T-helper 9 cell (primary cell): ENCODE measurements at places on chromosomes 2 and 18.
A peak's percentile ranks its signal among the peaks of the same experiment; 100 is the strongest.

DNA sequence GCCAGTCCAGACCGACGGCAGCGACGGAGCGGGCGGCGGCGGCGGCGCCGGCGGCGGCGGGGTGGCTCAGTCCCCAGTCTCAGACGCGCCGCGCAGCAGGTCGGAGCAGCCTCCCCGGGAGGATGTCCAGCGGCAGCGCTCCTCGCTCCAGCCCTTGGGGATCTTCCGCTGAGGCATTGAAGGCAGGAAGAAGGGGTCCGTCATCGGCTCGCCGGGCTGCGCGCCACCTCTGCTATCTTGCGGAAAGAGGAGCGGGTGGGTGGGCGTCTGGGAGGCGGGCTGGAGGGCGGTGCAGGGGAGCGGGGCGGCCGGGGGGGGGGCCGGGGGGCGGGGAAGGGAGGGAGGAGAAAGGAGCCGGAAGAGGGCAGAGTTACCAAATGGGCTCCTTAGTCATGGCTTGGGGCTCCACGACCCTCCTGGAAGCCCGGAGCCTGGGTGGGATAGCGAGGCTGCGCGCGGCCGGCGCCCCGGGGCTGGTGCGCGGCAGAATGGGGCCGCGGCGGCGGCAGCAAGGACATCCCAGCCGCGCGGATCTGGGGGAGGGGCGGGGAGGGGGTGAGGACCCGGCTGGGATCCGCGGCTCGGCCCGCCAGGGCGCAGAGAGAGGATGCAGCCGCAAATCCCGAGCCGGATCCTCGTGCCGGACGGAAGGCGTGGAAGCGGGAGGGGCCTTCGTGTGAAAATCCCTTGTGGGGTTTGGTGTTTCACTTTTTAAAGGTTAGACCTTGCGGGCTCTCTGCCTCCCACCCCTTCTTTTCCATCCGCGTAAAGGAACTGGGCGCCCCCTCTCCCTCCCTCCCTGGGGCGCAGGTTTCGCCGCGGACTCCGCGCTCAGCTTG lies at the start of gene NETO1:
Gene NETO1 (minus strand): TSS at position 242 of the 839 bp plus-strand sequence. CDS start 696 bp downstream, outside the sequence.
- DNase-seq = no peak

- peak; percentile 37 for DNase-seq
Observed at GRCh38 chr2:38959938-38960608, 70.4 kb downstream of the ARHGEF33 start.

DNA sequence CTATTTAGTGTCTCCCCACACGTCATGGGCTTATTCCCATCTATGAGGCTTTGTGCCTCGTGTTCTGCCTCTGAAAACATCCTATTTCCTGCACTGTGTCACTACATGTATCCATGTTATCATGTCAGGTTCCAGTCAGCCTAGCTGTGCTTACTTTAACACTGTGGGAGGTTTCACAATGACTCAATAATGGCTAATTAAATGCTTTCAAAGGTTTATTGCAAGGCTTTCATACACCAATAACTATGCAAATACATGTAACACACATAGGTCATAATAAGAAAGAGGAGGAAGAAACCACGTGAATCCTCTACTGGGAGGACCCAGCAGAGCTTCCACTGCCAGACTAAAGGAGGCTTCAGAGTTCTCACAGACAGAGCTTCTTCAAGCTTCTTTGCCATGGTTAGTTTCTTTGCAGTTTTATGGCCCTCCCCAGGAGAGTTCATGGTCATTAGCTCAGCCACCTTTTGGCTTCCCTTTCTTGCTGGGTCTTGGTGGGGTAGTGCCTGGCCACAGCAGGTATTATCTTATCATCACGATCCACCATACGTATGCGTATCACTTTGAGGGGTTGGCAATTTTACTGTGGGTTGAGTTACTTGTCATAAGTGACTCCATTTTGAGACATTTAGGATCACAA lies 5.1 kb upstream of the COLEC12 start:
- no peak for DNase-seq

DNA sequence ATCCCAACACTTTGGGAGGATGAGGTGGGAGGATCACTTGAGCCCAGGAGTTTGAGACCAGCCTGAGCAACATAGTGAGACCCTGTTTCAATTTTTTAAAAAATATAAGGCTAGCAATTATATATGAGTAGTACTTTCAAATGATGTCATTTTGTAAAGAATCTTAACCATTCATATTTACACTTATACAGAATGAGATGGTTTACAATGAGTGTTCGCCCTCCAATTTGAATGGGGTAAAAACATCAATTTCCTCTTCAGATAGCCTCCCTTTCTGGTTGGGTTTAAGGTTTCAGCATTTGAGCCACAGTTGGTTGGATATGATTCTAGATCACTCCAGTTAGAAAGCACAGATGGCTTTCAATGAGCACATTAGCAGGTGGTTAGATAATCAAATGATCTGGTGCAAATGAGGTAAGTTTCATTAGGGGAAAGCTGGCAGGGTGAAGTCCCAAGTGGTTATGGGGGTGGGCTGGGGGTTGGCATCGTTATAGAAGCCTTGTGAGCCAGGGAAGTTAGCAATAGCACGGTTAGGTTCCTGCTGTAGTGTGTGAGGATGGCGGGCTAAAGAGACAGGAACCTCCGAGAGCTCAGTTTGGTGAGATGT lies 63.9 kb downstream of the TRPM8 start:
- DNase-seq = no peak

- no peak for DNase-seq
Observed at GRCh38 chr18:76948345-76948744, 126.0 kb downstream of the ZNF236 start.

DNA sequence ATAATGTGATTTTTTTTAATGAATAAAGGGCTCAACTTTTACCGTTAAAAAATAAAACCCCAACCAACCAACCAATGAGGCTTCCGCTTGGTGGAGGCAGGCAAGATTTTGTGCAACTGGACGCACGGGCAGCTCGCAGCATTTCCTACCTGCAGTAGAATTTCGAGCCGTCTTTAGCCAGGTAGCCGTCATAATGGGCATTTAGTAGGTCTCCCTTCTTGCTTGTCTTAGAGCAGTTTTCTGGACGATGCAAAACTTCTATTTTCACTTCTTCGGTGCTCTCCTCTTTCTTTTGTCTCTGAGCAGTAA lies 316 bp downstream of the FKBP7 start:
- no peak for DNase-seq

- DNase-seq = no peak
Observed at GRCh38 chr2:121058852-121059558, 226.0 kb downstream of the TFCP2L1 start.

DNA sequence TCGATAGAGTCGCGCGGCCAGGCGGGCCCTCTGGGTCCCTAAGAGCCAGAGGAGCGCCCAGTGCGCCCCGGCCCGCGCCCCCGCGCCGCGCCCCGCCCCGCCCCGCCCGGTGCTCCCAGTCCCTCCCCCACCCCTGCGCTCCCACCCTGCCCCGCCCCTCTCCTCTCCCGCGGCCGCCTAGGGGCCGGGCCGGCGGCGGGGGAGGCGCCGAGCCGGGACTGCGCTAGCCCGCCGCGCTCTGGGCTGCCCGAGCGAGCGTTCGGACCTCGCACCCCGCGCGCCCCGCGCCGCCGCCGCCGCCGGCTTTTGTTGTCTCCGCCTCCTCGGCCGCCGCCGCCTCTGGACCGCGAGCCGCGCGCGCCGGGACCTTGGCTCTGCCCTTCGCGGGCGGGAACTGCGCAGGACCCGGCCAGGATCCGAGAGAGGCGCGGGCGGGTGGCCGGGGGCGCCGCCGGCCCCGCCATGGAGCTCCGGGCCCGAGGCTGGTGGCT lies at the start of gene GPC1:
Gene GPC1 (plus strand): TSS at position 207 of the 491 bp plus-strand sequence. CDS start 256 bp downstream, at position 463.
- DNase-seq = peak; percentile 40

DNA sequence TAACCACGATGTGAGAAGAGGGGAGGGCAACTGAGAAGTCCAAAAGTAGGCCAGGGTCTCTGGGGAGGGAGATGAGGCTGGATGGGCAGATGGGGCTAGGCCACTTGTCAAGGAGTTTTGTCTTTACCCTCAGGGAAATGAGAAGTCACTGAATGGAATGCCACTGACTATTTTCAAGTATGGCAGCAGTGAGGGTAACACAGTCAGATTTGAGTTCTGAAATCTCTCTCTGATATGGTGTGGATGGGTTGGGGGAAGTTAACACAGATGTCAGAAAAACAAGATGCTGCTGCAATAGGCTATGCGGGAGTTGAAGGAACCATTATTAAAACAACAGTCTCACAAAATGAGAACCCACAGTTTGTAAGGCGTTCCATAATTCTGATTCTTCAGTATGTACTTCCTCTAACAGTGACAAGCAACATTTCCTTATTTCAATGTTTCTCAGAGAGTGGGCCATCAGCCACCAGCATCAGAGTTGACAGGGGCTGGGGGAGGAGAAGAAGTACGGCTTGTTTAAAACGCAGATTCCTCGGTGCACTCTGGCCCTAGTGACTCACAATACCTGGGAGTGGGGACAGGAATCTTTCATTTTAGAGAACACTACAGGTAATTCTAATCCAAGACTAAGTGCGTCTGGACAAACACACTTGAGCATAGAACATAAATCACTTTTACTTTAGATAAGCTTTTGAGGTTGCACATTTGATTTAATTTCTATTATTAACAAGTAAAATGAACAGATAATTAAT lies 301.5 kb upstream of the LYPD1 start:
- DNase-seq = no peak

DNA sequence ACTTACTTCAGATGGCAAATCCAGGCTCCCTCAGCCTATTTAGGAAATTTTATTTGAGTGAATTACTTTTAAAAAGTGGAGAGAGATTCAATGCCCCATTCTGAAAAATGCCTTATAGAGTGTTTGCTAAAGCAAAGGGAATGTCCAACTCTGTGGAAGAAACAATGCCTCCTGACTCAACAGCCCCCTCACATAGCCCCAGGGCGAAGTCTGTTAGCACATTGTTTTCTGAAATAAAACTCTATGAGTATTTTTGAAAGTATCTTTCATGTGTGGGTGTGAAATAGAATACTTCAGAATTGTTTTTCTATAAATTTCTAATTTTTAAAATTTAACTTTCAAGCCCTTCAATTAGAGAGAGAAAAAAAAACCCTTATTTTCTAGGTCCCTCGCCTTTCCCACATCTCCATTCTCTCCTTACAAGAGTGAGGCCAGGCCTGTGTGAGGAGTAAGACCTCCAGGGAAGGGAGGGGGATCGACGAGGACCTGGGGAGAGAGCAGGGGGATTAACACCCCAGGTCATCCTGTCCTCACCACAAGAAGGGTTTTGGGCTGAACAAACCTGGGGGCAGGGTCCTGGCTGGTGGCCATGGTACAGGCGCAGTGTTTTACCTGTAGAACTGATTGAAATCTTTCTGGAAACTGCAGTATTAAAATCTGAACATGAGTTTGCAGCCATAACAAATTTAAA lies 141.4 kb downstream of the SNTG2 start:
- DNase-seq = no peak

DNA sequence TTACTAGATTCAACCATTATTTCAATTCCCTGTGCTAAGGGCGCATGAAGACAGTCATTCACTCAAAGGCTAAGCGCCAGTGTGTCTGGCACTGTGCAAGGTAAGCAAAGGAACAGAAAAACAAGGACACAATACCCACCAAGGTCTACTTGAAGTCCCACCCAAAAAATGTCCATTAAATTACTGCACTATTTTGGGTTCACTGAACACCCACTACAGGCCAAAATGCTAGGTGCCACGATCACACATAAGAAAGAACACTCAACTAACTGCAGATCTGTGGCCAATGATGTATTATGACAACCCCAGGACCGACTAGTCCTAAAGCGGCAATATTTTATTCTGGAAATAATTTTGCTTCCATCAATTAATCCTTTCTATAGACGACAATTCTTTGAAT lies 1.8 kb downstream of the TMEM131 start:
- DNase-seq = no peak

DNA sequence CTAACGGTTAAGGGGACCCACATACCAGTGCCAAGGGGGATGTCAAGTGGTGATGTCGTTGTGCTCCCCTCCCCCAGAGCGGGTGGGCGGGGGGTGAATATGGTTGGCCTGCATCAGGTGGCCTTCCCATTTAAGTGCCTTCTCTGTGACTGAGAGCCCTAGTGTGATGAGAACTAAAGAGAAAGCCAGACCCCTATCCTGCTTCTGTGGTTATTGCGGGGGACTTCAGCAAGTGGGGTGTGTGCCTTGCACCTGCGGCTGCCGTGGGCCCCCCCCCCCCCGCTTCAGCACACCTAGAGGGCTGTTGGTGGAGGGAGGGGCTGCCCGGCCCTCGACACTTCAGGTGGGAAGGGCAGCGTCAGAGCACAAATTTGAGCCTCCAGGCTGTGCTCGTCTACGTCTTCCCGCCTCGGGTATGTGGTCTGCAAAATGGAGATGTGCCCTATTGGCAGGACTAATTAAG lies 6.1 kb downstream of the CTDSP1 start:
- DNase-seq = no peak

GRCh38 chr2:128038411-128038810 lies 10.6 kb upstream of the SAP130 start:
- DNase-seq = no peak

GRCh38 chr2:166000401-166000800 lies 46.8 kb upstream of the TTC21B start:
- DNase-seq = no peak

DNA sequence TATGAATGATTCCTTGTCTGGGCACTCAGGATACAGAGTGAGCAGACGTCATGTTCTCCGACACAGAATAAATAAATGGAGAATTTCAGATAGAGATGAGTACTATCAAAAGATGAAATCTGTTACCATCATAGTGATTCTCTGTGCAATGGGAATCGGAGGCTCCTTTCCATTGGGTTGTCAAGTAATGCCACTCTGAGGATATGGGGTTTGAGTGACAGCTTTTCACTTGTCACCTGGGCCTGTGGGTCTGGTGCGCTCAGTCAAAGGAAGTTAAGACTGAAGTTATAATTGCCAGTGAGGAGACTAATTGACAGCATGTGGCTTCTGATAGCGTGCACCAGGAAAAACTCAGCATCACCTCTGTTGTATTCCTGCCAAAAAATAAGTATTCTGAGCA lies 387.2 kb downstream of the SOX11 start:
- no peak for DNase-seq

DNA sequence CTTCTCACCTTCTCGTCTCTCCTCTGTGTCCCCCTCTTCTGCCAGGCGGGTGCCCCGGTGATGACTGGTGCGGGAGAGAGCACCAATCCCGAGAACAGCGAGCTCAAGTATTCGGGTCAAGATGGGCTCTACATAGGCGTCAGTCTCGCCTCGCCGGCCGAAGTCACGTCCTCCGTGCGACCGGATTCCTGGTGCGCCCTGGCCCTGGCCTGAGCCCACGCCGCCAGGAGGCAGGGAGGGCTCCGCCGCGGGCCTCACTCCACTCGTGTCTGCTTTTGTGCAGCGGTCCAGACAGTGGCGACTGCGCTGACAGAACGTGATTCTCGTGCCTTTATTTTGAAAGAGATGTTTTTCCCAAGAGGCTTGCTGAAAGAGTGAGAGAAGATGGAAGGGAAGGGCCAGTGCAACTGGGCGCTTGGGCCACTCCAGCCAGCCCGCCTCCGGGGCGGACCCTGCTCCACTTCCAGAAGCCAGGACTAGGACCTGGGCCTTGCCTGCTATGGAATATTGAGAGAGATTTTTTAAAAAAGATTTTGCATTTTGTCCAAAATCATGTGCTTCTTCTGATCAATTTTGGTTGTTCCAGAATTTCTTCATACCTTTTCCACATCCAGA lies 31.3 kb downstream of the GATA6 start:
- DNase-seq = no peak

- DNase-seq = no peak
Observed at GRCh38 chr2:120230515-120231471, 7.6 kb upstream of the TMEM185B start.
